ENCODE measurements at places on chromosomes 6 and 20.

DNA sequence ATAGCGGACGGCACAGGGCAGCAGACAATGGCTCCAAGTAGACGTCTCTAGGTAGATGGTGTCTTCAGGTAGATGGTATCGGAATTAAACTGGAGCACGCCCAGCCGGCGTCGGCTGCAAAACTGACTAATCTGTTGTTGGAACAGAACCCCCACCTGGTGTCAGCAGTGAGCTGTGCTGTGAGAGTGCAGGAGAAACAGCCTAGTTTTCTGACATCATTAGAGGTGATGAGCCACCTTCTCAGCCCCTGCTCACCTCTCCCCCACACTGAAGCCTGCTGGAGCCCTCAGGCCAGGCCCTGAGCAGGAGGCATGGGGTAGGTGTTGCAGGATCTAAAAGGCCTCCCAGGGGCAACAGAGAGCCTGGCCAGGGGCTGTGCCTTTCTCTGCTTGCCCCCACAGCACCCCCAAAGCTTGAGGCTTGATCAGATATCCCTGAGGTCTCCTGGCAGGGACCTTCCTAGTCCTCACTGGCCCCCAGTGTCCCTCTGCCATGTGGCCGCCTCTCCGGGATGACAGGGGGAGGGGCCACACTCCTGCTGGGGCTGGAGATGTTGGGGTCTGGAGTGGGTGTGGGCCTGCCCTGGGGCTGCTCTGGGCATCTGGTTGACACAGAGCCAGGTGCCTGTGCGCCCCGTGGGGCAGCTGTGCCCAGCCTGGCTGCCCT lies 6.9 kb upstream of the HELZ2 start:
- DNase-seq = peak; percentile 67

- DNase-seq = no peak
Observed at GRCh38 chr6:127343809-127344659, 625 bp upstream of the ECHDC1 start.

- DNase-seq = no peak
Observed at GRCh38 chr20:25046181-25046641, 11.7 kb downstream of the ACSS1 start.

DNA sequence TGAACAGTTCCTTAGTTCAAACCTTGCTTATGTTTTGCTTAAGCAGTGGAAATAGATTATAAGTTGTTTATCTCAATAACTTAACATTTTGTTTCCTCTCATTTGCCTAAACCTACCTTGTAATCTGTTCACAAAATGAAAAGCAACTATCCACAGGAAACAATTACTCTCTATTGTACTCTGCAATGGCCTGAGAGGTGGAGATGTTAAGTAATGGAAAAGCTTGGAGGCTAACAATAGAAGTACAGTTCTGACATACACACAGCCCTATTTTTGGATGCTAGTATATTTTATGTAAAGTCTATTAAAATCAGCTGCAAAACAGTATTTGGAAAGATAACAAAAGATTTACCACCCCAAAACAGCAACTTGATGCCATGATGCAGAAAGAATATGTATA lies 82.1 kb downstream of the TINAG start:
- no peak for DNase-seq

DNA sequence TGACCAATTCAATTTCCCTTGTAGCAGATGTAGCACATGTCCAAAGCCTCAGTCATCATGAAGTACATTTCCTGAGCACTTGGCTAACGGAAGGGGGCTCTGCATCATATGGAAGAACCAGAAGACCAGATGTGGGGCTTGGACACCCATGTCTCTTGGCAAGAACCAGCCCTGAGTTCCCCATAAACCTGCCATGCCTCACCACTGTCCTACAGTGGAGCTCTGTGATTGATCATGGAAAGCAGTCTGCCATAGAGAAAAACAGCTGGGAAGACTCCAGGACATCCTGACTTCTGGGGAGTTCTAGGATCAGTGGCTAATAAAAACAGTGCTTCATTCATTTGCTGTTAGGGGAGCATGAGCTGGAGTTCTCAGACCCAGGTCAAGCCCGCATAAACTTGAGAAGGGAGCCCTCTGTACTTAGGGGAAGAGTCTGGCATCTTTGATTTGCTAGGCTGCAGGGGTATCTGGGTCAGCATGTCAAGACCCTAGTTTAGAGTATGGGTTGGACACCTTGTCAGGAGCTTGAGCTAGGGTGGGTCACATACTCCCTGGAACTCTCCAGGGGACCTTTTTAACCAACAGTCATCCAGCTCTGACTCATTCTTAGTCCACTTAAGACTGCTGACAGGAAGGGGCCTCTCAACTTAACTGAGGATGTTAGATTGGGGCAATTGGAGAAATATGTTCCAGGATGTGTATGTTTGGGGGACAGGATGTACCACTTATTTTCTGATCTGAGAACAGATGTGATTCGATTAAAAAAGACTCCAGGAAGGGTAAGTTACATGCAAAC lies 26.3 kb upstream of the TRAM2 start:
- no peak for DNase-seq

- no peak for DNase-seq
Observed at GRCh38 chr6:159261995-159262394, 92.8 kb downstream of the FNDC1 start.

DNA sequence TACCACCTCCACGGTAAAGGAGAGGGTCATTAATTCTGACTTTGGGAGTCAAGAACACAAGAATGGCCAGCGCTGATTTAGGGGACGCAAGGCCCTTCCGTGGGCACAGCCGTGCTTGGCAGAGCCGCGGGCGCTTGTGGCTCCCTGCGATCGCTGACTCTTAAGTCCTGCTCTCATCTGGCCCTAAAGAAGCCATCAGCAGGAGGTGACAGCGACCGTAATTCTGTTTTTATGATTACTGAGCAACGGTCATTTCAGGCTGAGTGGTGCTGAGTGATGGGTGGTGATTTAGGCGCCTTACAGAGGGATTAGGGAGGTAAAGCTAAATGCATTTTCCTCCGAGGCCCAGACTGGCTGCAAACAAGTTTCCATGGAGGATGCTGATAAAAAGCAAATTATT lies 364.6 kb upstream of the SULF2 start:
- DNase-seq = no peak
